ENCODE measurements at places on chromosomes 7 and 10.

DNA sequence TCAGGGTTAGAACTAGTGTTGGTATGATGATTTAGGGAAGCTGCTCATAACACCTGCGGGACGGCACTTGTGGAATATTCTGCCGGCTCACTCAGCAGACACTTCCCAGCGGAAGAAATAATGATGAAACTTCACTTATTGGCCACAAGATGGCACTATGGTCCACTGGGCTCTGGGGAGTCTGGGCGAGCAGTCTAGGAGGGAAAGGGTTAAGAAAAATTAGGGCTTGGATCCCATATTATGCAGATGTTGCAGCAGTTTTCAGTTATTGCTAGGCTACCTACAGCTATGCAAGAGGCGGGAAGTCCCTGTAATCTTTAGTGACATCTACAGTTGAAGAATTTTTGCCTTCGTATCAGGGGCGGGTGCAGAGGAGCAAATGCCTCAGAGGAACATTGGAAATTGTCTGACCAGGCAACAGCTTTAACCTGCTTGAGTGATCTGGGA lies 238.7 kb upstream of the PRSS58 start:
- no peak for DNase-seq

GRCh38 chr7:94414481-94414880 lies 19.8 kb downstream of the COL1A2 start:
- DNase-seq, result no peak

DNA sequence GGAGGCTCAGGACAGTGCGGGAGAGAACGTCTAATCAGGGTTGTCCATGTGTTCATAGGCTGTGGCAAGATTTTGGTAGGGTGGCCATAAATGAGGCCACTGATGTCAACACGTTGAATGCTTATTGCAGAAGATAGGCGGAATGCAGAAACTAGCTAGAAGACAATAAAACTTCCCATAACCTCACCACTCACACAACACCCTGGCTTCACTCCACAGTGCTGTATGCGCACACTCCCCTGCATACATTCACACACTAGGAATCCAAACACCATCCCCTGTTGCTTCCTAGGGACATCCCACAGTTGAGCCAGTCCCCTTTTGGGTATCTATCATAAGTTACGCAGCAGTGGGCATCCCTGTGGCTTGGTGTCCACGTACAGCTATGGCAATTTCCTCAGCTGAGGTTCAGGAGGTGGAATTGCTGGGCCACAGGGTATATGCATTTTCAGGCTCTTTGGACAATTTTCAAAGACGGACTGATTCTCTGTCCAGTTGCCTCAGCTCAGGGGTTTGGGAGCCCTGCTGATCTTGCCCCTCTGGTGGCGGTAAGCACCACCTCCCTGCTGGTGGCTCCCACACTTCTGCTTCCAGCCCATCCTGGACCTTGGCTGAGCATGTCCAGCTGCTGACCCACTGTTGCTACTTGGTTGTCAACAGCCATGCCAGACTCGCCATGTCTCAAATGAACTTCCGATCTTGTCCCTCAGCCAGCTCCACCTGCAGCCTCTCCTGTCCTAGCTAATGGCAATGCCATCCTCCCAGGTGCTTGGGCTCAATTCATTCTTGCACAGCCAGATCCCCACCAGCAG lies 36.4 kb downstream of the CDH23 start:
- DNase-seq, result no peak

- DNase-seq, result no peak
Measured at GRCh38 chr7:146528581-146528980, 412.0 kb downstream of the CNTNAP2 start.

GRCh38 chr7:139914306-139915267 lies 85.5 kb downstream of the TBXAS1 start:
- no peak for DNase-seq

GRCh38 chr7:6277476-6277875 lies 5.1 kb upstream of the CYTH3 start:
- DNase-seq, result no peak

DNA sequence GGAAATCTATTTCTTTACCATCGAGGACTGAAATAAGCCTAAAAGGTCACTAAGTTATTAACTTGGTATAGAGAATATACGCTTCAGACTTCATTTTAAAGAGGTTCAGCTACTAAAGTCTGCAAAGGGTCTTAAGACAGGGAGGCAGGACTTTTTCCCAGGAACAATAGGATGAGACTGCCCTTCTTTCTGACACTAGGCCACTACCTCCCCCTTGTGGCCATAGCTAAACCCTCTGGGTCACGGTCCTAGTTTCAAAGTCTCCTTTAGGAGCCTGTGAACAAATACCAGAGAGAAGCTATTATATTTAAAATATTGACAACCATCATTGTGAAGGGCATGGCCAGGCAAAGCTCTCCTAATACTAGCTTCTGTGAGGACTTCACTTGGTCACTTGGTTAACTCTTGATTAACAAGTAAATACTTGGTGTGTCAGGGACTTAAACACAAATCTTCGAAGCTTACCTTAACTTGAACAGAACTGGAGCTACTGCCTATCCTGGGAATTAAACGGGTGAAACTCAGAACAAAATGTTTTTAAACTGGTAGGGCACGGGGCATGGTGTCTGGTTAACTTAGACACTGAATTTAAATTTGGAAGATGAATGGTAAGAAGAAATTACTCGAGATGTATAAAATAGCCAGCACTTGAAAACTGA lies 75.6 kb downstream of the CCDC6 start:
- no peak for DNase-seq

DNA sequence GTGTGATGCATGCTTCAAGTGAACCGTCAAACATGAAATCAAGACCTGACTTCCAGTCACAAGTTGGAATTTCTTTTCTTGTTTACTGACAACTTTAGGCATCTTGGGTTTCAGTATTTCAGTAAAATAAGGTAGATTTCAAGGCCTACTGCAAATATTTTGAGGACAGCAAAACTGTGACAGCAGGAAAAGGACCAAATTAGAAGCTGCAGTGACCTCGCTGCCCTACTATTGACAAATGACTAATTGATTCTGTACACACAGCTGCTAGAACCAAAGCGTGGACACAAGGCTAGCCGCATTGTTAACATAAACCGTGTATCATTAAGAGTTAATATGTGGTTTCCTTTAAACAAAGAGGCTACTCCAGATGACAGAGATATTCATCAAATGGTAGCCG lies 105.7 kb upstream of the SEC61G start:
- DNase-seq, result no peak

GRCh38 chr10:120475844-120476791 lies 19.1 kb downstream of the PLPP4 start:
- no peak for DNase-seq

GRCh38 chr10:116978901-116979300 lies 26.1 kb downstream of the SHTN1 start:
- no peak for DNase-seq

- no peak for DNase-seq
Measured at GRCh38 chr7:2129323-2130095, 103.2 kb downstream of the MAD1L1 start.

DNA sequence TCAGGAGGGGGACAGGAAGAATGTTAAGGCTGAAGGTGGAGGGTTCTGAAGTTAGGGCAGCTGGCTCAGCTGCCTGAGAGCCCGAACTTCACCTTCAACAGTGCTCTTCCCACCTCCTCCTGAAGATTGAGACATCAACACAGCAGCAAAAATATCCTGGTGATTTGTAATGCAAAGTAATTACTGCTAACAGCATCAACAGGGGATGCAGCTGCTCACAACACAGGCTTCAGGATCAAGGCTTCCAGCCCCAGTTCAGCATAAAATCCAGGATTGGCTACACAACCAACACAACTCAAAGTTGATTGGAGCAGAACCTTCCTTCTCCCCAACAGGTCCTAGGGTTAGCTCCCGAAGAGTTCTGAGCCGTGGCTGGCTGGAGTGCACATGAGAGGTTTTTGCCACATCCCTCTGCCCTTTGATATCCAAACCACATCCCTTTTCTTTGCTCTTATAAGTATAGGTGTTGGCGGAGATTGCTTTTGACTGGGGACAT lies 242.4 kb downstream of the KIAA1217 start:
- DNase-seq, result no peak

DNA sequence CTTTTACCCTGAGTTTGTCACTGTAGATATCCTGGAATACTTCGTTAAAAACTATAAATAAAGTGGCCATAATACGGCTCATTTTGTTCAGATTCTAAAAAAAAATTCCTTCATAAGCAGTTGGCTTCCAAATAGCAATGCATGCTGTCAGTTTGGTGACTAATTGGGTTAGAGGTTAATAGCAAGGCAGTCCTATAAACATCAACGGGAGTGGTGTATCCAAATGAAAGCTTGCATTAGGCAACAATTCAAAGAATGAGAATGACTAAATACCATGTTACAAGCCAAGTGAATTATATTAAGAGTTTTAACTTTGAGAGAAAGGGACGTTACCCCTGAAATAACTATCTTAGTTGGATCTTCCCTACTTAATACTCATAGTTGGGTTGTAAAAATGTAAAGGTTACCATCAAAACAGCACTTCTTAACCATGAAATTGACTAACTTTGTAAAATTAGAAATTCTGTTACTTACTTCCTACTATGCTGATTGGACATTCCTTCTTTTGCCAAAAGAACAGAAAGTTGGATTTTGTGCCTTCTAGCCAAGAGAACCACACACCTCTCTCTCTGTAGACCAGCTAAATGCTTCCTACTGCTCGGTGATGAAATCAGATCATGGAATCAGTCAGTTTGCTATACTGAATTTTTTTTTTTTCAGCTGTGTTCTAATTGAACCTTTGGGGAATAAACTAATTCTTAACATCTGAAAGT lies 98.0 kb downstream of the KAT6B start:
- no peak for DNase-seq

GRCh38 chr7:3984456-3984855 lies 683.4 kb downstream of the SDK1 start:
- DNase-seq, result no peak

- DNase-seq, result no peak
Measured at GRCh38 chr10:86992456-86992855, 24.2 kb downstream of the ADIRF start.

DNA sequence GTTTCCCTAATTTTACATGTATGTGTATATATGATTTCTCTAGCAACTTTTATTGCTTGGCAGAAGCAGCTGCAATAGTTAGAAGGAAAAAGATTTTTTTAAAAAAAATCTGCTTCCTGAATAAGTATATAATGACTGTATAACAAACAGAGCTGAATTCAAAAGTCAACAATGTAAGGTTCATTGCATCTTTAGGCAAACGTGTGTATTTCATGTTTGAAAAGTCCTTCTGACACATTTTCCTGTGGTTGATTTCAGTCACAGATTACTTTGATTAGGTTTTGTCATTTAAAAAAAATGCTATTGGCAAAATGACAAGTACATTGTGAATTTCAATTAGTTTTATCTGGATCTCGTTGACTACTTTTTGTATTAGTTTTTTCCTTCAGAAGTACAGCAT lies 231.0 kb downstream of the CSTF2T start:
- no peak for DNase-seq

GRCh38 chr10:111990734-111991133 lies 192.8 kb downstream of the GPAM start:
- no peak for DNase-seq

- no peak for DNase-seq
Measured at GRCh38 chr7:76049295-76049694, 1.4 kb downstream of the MDH2 start.

GRCh38 chr7:33836797-33837355 lies 68.5 kb upstream of the BMPER start:
- no peak for DNase-seq

GRCh38 chr7:28442540-28443420 lies 30.5 kb downstream of the CREB5 start:
- no peak for DNase-seq

- DNase-seq, result no peak
Measured at GRCh38 chr10:131155876-131156230, 155.7 kb downstream of the TCERG1L start.

DNA sequence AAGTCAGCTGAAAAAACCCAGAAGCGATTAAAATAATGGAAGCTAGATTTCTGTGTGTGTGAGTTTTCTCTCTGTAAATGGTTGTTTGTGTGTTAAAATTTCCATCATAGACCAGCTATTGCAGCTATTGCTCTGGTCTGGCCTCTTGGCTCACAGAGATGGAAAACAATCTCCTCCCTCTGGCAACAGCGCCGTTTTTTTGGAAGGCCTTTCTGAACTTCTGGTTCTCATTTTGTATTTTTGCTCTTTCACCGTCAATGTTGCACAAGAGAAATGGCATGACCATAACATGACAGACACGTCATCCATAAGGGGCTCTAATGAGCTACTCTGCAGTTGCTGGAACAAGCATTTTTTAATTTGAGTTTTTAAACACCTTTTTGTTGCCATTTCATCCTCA lies 91.0 kb downstream of the CUBN start:
- DNase-seq, result no peak

- no peak for DNase-seq
Measured at GRCh38 chr7:4025694-4026615, 656.1 kb upstream of the FOXK1 start.

- DNase-seq, result no peak
Measured at GRCh38 chr10:131891196-131891928, 9.4 kb upstream of the PPP2R2D start.

GRCh38 chr7:131057794-131058070 lies 269.9 kb upstream of the MKLN1 start:
- DNase-seq, result no peak

All from stimulated activated CD4-positive, alpha-beta T cell treated with anti-CD3 and anti-CD28 coated beads, TNF-alpha, amount 100 ng/mL, for 4 hours (primary cell).